Activated CD8-positive, alpha-beta memory T cell treated with anti-CD3 and anti-CD28 coated beads, Interleukin-2, amount 50 U/mL, for 4 hours (primary cell): ENCODE measurements at places on chromosomes 16 and 17.

DNA sequence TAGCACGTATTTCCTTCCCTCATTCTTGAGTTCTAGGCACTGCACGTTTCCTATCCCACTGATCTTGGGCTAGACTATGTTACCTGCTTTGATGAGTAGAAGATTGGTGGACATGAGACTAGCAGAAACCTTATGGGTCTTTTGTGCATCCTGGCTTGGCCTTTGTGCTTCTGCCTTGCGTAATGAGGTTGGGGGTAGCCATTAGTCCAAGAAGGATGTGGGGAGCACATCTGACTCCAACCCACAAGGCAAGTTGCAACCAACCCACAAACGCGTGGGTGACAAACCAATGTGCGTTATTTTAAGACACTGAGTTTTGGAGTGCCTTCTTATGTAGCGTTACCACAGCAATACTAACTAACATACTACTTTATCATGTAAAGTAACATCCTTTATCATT lies 180.4 kb upstream of the IRX5 start:
- no peak for DNase-seq

- DNase-seq = no peak
These were observed 3.7 kb upstream of the NLK start for GRCh38 chr17:28038802-28039201.

DNA sequence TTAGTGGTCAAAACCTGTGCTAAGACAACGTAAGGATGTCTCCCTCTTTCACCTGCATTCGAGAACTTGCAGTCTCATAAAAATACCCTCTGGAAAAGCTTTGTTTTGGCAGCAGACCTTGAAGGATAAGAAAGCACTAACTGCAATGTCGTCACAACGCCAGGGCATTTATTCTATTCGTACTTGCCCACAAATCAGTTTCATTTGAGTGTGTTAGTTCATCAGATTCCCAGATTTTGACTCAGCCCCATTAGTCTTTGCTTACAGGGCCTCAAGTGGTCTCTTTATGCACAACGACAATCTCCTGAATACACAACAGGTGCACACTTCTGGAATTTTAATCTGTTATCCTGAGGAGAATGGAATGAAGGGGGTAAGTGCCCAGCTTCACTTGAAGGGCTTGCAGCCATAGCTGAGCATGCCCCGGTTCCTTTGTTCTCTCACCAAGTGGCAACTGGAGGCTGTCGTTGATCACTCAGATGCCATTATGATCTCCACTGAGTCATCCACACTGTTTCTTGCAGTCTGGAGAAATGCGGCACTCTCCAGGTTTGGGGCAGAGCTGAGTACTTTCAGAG lies 58.8 kb downstream of the CLEC19A start:
- no peak for DNase-seq

DNA sequence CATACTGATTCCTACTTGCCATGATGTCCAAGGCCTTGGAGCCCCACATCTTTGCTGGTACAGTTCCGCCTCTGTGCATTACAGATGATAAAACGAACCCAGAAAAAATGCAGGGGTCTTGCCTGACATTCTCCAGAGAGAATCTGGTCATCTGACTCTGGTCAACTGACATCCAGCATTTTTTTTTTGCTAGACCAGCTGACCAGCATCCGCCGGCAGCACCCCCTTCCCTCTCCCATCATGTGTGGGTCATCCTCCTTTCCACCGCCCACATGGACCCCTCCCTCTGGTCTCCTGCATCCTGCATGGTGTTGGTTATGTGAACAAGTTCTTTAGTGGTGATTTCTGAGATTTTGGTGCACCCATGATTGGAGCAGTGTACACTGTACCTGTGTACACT lies 47.1 kb downstream of the CDH1 start:
- DNase-seq = no peak

GRCh38 chr16:12455287-12455798 lies 348.3 kb downstream of the CPPED1 start:
- peak; percentile 24 for DNase-seq

DNA sequence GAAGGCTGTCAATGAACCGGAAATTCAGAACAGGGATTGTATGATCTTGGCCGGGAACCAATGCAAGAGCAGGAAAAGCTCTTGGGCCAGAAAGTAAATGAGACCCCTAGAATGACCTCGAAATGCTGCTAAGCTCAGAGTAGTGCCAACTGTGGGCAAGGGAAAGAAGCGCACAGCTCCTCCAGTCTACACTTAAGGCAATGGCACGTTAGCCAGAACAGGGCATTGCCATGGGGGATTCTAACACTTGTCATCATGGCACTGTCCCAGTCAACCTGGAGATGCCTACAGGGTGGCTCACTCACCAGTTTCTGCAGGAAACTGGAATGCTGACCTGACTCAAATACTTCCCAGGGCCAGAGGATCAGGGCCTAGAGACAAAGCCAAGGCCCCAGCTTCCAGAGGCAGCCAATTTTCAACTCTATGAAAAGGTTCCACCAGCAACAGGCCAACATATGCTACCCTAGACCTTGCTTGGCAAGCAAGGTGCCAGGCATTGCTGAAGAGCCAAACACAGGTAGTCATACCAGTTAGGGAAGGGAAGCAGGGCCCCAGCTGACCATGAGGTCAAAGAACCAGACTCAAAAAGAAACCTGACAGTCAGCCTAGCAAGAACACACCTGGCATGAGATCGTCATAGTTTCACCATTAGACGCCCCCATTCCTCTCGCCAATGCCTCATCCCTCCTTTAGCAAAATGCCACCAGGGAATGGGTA lies 34.9 kb downstream of the ARHGAP17 start:
- DNase-seq = no peak

- no peak for DNase-seq
These were observed 6.2 kb downstream of the USH1G start for GRCh38 chr17:74916851-74917199.

DNA sequence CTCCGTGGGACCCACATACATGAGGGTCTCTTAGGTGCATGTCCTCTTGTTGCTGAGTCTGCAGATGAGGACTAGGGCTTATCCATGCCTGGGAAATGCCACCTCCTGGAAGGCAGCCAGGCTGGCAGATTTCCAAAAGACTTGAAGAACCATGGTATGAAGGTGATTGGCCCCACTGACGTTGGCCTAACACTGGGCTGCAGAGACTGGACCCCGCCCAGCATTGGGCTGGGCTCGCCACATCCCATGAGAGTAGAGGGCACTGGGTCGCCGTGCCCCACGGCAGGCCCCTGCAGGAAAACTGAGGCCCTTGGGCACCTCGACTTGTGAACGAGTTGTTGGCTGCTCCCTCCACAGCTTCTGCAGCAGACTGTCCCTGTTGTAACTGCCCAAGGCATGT lies 38.2 kb upstream of the IL21R start:
- no peak for DNase-seq
